ENCODE measurements at places on chromosomes 7 and 10.

- DNase-seq = no peak
Measured at GRCh38 chr7:100538348-100538653, 702 bp upstream of the AGFG2 start.

DNA sequence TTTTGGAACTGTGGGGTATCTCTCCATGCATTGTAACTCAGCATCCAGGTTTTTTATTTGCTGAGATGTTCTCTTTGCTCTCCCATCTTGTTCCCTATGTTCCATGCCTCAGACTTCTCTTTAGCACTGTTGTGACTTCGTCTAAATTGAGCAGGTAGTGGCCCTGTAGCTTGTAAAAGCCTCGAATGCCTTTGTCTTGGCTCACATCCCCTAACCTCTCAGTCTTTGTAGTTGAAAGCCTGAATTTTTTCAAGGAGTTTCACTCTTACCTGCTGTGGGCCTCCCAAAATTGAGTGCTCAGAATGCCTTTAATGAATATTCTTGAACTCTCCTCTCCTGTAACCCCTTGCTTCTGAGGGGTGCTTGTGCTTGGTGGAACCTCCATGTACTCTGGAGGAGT, 1137.3 kb downstream of the REEP3 start:
- no peak for DNase-seq

DNA sequence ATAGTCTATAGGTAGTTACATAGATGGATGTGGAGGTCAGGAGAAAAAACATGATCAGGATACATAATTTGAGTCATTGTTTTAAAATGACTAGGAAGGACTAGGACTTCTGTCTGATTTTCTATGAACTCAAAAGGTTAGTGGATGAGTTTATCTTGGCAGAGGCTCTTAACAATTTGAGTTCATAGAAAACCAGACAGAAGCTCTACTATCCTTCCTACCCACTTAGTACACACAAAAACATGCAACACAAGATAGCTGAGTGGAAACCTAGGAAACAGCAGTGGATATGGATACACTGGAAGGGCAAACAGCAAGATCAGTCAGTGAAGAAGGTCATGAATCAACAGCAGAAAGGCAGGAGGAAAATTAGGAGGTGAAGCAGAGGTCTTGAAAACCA, 84.6 kb downstream of the VPS50 start:
- peak; percentile 2 for DNase-seq

DNA sequence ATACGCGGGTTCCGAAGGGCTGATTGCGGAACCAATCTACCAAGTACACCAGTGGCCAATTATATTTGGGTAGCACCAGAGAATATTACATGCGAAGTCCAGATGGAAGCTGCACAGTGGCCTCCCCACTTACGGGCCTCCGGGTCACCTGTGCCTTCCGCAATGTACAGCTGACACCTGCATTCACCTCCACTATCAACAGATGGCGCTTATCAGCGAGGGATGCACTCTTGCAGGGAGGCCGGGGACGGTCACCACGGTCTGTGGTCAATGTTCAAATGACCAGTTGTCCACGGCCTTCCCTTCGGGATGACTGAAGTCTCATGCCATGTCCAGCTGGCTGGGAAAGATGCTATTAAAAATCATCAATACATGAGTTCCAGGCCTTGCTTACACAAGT, 47.6 kb downstream of the SLIT1 start:
- no peak for DNase-seq

Data from RPMI7951 (cell line).